ENCODE measurements at places on chromosomes 1 and 21. TPM values are rescaled to one million over a fixed set of nuclear protein-coding genes. Genes with fewer than 3 reads are reported as not detected.

GRCh38 chr1:231808990-231809389 is 182.4 kb downstream of the DISC1 start:
- DNase-seq: no peak

- DNase-seq: peak; percentile 63
Observed at GRCh38 chr1:192539297-192540092, 36.1 kb upstream of the RGS1 start.

DNA sequence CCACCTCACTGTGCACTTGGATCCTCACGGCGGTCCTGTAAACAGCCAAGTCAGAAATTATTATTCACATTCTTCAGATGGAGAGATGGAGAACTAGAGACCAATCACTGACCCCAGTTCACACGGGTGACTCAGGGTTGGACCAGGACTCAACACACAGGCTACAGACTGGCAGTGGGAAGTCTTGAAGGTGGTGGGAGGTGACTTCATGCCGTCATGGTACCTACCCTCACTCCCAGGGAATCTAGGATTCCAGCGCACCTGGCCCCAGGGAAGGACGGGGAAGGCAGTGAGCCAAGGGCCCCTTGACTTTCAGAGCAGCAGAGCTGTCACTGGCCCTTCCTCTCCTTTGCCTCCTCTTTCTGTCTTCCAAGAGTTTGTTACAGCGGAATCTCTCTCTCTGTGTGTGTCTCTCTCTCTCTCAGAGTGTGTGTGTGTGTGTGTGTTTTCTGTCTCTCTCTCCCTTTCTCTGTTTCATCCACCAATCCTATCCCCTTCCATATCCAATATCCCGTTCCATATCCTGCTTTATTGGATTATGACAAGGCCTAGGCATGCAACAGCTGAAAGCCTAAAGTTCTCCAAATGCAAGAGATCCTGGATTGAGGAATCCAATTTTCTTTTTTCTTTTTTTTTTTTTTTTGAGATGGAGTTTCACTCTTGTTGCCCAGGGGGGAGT is 11.7 kb downstream of the OPTC start:
- no peak for DNase-seq

- DNase-seq: peak; percentile 60
Observed at GRCh38 chr1:6420454-6421042, 829 bp upstream of the HES2 start.

- DNase-seq: no peak
Observed at GRCh38 chr1:38231941-38232340, 185.3 kb upstream of the POU3F1 start.

OLFML2B gene
- total RNA-seq: 1.3 TPM

DNA sequence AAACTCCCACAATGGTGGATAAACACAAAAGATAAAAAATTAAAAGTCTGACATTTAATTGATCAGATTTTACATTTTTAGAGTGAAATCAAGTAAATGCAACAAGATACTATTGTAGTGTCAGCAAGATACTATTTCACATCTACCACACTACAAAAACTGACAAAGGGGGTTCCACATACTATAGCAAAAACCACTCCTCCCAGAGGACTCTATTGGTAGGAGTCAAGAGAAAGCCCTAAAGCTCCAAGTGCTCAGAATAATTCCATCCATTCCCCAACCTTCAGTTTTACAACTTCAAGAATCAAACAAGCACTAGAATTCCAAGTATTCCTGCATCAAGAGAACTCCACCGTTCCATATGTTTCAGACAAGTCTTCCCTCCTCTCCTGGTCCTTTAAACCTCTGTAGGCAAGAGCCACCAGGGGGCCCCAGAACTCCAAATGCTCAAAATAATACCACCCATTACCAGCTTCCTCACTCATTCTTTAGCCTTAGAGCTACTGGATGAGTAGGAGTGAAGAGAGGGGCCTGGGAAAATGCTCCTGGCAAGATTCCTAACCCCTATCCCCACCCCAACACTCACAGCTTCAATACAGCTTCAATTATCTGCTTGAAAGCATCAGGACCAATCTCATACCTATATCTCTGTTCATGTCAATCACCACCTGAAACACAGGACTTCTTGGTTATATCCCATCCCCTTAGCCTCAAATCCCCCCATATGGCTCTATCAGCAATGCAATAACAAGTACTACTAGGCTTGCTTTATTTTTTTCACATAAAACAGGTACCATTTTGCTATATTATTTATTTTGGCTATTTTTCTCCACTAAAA is 9.9 kb downstream of the TOR1AIP2 start:
- DNase-seq: peak; percentile 74

TSPEAR gene
- not detected for total RNA-seq

FCRL1 gene
- not detected for total RNA-seq

- DNase-seq: no peak
Observed at GRCh38 chr1:201605385-201606010, 66.6 kb downstream of the NAV1 start.

Data from neural progenitor cell (in vitro differentiated cells).